ENCODE measurements at places on chromosomes 4 and X. TPM values are rescaled to one million over a fixed set of nuclear protein-coding genes. Genes with fewer than 3 reads are reported as not detected.

DNA sequence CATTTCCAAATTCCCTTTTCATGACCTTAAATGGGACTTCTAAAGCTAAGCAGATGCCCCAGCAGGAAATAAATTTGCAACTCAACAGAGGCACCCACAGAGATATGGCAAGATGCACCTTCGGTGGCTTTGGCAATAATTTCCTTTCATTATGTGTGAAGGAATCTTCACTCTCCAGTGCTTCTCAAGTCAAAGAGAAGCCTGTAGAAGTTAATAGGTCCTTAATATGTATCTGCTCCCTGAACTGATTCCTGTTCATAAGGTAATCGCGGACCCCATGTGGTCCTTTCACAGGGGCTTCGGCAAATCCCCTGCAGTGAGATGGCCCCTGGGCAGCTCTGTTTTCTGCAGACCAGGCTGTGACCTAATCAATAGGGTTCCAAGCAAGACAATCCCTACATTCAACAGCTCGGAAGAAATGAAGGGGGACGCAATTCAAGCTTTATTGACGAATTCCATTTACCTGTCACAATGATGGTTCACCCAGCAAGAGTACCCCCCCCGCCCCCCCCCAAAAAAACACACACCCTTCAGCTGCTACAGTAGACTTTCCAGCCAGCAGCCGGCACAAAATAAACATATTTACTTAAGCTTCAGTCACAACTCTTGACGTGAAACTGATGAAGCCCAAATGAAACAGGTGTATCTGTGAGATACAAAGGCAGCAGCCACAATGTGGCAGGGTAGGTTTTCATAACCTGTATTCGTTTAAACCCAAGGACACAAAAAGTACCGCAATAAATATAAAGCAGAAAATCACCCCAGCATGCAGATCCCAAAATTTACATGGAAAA, 35.3 kb downstream of the FAT1 start:
- H3K4me1 ChIP-seq: no peaks in the 10 kb centered on the region
- no peak overlapping the region for H3K4me3 ChIP-seq

DNA sequence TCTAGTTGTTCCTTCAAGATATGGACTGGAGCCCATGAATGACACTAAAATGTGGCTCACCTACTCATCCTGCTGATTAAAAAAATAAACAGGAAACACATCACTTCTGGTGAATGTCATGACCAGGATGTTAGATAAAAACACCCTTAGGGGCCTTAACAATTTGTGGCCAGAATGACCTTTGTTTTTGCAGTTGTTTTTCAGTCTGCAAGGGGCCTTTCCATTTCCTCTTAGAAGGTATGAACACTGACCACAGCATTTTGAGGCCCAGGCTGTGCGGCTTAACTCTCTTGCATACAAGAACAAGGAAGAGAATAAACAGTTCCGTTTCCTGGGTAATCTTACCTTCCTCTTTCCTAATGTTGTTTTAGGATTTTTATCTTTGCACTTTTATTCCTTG, 113.2 kb downstream of the IL1RAPL2 start:
- no peaks in the 10 kb centered on the region for H3K27me3 ChIP-seq
- H3K4me1 ChIP-seq: no peaks in the 10 kb centered on the region
- H3K27ac ChIP-seq: no peak overlapping the region
- no peak for DNase-seq

DNA sequence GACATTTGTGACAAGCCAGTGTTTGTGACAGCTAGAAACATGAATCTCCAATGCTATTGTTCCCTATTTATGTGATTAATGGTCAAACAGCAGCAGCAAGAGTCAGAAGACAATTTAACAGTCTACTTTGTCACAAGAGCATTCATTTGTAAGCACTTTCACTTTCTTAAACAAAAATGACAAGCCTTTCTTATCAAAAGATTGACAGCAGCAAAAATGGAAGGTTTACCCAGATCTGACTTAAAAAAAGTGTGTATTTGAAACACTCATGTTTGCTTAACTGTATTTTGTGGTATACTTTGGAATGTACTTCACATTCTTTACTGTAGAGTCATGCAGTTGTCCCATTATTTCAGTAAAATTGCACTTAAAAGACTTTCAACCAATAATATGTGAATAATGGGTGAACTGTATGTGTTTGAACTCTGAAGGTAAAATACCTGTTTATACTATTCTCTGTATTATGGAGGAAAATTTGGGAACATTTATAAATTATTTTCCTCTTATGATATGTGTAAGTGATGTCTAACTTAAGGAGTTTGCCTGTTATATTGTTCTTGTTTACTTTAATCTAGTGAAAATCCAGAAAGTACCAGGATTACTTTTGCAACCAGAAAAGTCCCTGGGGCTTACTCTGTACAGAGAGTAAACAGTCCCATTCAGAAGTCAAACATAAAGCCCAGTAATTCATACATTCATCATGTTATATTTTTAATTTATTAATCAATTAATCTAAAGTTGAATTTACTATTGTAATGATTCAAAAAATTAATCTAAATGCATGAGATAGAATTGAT, 314.9 kb upstream of the TRAM1L1 start:
- no peaks in the 10 kb centered on the region for H3K4me1 ChIP-seq
- no peak overlapping the region for H3K27ac ChIP-seq
- no peaks in the 10 kb centered on the region for H3K27me3 ChIP-seq
- no peak for DNase-seq
- H3K36me3 ChIP-seq: no peaks in the 10 kb centered on the region

DNA sequence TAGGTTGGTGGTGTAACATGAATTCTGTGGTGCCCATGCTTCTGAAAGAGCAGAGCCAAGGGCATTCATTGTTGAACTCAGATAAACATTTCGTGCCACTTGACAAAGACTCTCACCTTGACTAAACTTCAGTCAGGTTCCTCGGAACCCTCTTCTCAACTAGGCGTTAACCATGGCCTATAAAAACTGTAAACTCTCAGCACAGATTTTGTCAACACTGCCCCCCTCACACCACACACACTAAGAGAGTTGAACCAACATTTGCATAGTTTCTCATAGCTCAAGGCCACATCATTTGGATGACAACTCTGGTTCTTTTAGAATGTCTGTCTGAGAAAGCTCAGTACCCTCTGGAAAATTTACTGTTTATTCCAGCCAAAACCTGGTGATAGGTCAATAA, 28.1 kb downstream of the CASP6 start:
- peaks cover 5% of the 10 kb centered on the region for H3K4me1 ChIP-seq
- H3K27me3 ChIP-seq: no peaks in the 10 kb centered on the region
- H3K36me3 ChIP-seq: peaks cover 53% of the 10 kb centered on the region
- no peak overlapping the region for H3K4me3 ChIP-seq
- no peak for DNase-seq

- DNase-seq: no peak
- peak overlapping the region; percentile 88 for H3K4me3 ChIP-seq
- no peaks in the 10 kb centered on the region for H3K27me3 ChIP-seq
These were observed 457 bp downstream of the TFE3 start for GRCh38 chrX:49042581-49043219.

DNA sequence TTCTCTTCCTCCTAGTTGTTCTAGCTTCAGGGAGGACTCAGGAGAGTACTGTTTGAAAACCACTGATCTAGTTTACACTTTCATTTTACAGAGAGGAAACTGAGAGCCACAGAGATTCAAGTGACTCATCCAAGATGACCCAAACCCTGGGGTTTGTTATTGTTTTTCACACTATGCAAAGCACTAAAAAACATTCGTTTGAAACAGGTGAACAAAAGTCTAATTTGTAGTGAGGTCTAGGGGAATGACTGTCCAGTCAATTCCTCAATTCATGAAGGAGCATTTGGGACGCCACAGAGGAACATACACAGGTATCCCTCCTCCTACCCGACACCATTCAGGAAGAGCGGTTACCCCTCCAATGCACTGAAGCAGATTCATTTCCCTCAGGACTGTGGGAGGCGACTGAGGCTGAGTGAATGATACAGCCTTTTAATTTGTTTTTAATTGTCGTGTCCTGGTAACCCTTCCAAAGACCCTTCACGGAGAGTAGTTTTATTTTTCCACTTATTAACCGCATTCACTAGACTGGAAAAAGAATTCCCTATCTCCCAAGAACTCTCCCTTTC, 30.3 kb downstream of the TLR10 start:
- peaks cover 3% of the 10 kb centered on the region for H3K4me1 ChIP-seq
- peak overlapping the region; percentile 64 for H3K4me3 ChIP-seq
- H3K27me3 ChIP-seq: peaks cover 2% of the 10 kb centered on the region
- H3K36me3 ChIP-seq: peaks cover 3% of the 10 kb centered on the region
- DNase-seq: peak; percentile 74

The INPP4B gene
- total RNA-seq: 39.8 TPM

- peaks cover 17% of the 10 kb centered on the region for H3K4me1 ChIP-seq
- peaks cover 19% of the 10 kb centered on the region for H3K36me3 ChIP-seq
- DNase-seq: no peak
- no peak within 1 kb of the TSS for H3K4me3 ChIP-seq
- no peaks in the 10 kb centered on the region for H3K27me3 ChIP-seq
These were observed at the start of gene GPR82 for GRCh38 chrX:41723826-41724225. Gene GPR82 (plus strand): TSS chrX:41724181. CDS start chrX:41727027, 2,846 bp downstream.

- no peak for DNase-seq
- H3K27me3 ChIP-seq: peaks cover 2% of the 10 kb centered on the region
- no peaks in the 10 kb centered on the region for H3K4me1 ChIP-seq
- no peak overlapping the region for H3K27ac ChIP-seq
- H3K4me3 ChIP-seq: no peak overlapping the region
- H3K36me3 ChIP-seq: no peaks in the 10 kb centered on the region
These were observed 174.4 kb upstream of the RADX start for GRCh38 chrX:106437407-106437806.

- no peak overlapping the region for H3K4me3 ChIP-seq
- peaks cover 20% of the 10 kb centered on the region for H3K27me3 ChIP-seq
- H3K36me3 ChIP-seq: no peaks in the 10 kb centered on the region
- H3K27ac ChIP-seq: no peak overlapping the region
- no peak for DNase-seq
These were observed 20.7 kb downstream of the SYNPO2 start for GRCh38 chr4:118909173-118909956.

- peak overlapping the region; percentile 8 for H3K4me3 ChIP-seq
- DNase-seq: peak; percentile 69
- H3K27me3 ChIP-seq: peaks cover 2% of the 10 kb centered on the region
- peak overlapping the region; percentile 77 for H3K27ac ChIP-seq
- peaks cover 27% of the 10 kb centered on the region for H3K4me1 ChIP-seq
- H3K36me3 ChIP-seq: no peaks in the 10 kb centered on the region
These were observed 80.0 kb downstream of the ARSJ start for GRCh38 chr4:113899271-113900070.

The MAGEA9B gene
- not detected for total RNA-seq

- no peak overlapping the region for H3K27ac ChIP-seq
- H3K4me3 ChIP-seq: no peak overlapping the region
- no peaks in the 10 kb centered on the region for H3K4me1 ChIP-seq
- no peak for DNase-seq
- H3K36me3 ChIP-seq: no peaks in the 10 kb centered on the region
These were observed 67.1 kb downstream of the SHROOM2 start for GRCh38 chrX:9853307-9853706.

DNA sequence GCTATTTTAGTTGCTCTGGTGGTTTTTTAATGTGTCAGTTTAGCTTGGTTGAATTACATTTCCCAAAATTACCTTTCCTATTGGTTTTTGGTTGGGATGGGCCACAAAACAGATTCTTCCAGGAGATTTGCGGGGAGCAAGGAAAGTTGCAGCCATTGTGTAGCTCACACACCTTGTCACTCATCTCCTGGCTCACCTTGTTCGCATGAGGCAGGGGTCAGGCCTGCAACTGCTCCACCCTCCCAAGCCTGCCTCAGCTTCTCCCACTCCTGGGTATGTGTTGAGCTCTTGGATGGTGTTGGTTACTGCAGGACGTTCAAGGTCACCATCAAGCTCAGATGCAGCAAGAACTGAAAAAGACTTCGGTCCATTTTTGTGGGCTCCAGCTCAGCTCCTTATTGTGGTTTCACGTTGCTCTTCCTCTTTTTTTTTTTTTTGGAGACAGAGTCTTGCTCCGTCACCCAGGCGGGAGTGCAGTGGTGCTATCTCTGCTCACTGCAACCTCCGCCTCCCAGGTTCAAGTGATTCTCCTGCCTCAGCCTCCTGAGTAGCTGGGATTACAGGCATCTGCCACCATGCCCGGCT, 95.6 kb upstream of the METTL14 start:
- H3K4me3 ChIP-seq: no peak overlapping the region
- H3K27ac ChIP-seq: no peak overlapping the region
- peaks cover 6% of the 10 kb centered on the region for H3K36me3 ChIP-seq

The DDIT4L gene
- total RNA-seq: 0.56 TPM

GRCh38 chrX:127606590-127606989, 445.6 kb downstream of the ACTRT1 start:
- H3K4me1 ChIP-seq: no peaks in the 10 kb centered on the region
- H3K4me3 ChIP-seq: no peak overlapping the region
- DNase-seq: no peak
- no peaks in the 10 kb centered on the region for H3K36me3 ChIP-seq

DNA sequence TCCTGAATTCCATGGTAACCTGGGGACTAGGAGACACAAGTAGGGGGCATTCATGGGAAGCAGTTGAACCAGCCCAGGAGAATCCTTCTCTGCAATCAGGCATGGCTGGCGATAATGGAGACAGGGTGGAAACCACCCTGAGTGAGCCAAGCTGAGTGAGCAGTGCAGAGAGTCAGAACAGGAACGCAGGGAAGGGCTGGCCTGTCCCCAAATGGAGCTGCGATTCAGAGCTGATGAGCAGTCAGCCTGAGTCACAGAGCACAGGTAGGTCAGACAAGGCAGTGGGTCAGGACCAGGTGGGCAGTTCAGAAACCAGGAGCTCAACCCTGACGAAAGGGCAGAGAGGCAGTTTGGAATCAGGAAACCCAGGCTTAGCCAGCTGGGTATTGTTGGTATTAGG, 129.0 kb downstream of the BTC start:
- no peaks in the 10 kb centered on the region for H3K4me1 ChIP-seq
- H3K4me3 ChIP-seq: no peak overlapping the region
- DNase-seq: no peak
- peaks cover 3% of the 10 kb centered on the region for H3K27me3 ChIP-seq
- H3K36me3 ChIP-seq: no peaks in the 10 kb centered on the region
- no peak overlapping the region for H3K27ac ChIP-seq

DNA sequence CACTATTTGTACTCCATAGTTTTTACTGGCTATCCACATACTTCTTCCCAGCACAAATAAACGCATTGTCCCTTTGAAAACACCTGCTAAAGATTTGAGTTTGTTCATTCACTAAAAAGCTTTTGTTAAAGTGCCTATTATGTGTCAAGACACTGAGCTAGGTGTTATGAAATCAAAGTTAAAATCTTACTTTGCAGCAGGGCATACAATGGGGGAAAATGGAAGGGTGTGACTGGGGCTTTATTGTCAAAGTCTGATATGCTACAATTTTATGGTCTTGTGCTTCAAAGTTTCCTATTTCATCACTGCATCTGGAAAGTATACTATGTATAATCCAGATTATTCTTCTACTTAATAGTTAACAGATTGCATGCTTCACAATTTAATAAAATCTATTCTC, 128.4 kb downstream of the PPP3CA start:
- no peak overlapping the region for H3K4me3 ChIP-seq
- no peaks in the 10 kb centered on the region for H3K4me1 ChIP-seq
- H3K36me3 ChIP-seq: no peaks in the 10 kb centered on the region
- no peak overlapping the region for H3K27ac ChIP-seq
- no peak for DNase-seq

DNA sequence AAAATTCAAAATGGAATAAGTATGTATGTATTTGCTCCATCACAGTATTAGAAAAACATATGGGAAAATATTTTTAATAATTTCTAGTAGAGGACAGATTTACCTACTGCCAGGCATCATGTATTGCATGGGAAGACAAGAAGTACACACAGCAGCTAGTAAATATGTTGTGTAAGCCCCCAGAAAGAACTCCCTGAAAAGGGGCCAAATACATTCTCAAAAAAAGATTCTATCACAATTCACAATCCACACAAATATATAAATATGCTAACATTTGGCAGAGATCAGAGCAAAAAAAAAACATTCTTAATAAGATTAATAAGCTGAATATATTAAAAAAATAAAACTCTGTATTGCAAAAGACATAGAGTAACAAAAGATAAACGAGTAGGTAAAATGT, 28.0 kb downstream of the SLC10A6 start:
- H3K27ac ChIP-seq: no peak overlapping the region
- H3K4me1 ChIP-seq: no peaks in the 10 kb centered on the region
- H3K36me3 ChIP-seq: no peaks in the 10 kb centered on the region
- H3K27me3 ChIP-seq: no peaks in the 10 kb centered on the region

The MAGEC1 gene
- not detected for total RNA-seq

Measured in activated CD4-positive, alpha-beta T cell treated with anti-CD3 and anti-CD28 coated beads, Interleukin-2, amount 10 ng/mL, durations not matched to agents 24 days and 14 days (primary cell).